H7 (cell line): ENCODE measurements at places on chromosomes 6 and 20. TPM values are rescaled to one million over a fixed set of nuclear protein-coding genes. Genes with fewer than 3 reads are reported as not detected.

GRCh38 chr20:3871550-3872265, 17.5 kb upstream of the PANK2 start:
- no peak for DNase-seq

MMUT gene
- total RNA-seq = 12.5 and 15.0 TPM in 2 replicates

- DNase-seq = no peak
These were observed 4.1 kb upstream of the PREX1 start for GRCh38 chr20:48831718-48832404.

TFAP2D gene
- not detected in 2 replicates for total RNA-seq

HACE1 gene
- total RNA-seq = 12.7 and 20.1 TPM in 2 replicates

DNA sequence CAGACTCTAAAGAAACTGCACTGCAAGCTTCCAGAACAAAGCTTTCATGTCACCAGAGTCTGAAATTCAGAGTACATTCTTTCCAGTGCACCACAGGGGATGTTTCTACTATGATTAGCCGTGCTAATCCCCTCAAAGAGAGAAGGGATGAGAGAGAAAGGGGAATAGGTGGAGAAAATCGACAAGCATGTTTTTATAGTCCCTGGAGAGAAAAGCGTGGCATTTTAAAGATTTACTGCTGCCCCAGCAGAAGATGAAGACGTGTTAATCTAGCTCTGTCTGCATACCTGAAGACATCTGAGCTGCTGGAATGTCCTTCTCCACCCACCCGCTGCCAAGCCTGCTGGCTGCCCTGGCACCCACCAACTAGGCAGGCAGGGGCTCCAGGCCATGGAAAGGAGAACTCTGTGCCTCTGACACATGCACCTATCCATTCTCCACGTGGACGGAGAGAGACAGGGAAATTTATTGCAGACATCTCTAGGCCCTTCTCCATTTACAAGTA, 4.1 kb downstream of the MYLK4 start:
- DNase-seq = no peak

GRCh38 chr6:24431045-24431451, 28.3 kb downstream of the MRS2 start:
- DNase-seq = peak; percentile 69

GRCh38 chr20:61192337-61192950, 59.6 kb upstream of the CDH4 start:
- peak; percentile 62 for DNase-seq

CD40 gene
- total RNA-seq = 8.2 and 8.8 TPM in 2 replicates

ECT2L gene
- 0.03 TPM in 1 of 2 replicates, not detected in the other for total RNA-seq

DNA sequence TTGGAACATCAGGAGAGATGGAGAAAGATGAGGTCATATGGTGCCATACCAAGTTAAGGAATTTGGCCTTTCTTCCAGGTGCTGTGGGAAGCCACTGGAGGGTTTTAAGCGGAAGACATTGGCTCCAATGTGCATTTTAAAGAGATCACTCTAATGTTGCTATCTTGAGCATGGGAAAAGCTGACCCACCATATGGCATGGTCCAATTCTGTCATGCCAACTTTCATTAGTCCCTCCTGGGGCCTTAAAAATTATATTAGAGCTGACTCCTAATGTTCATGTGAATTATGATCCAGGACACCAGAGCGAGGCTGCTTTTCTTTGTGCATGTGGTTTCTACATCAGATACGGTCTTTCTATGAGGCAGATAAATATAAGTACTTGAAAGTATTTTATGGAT, 335.0 kb upstream of the TSHZ2 start:
- DNase-seq = no peak

ITPA gene
- 140 and 147 TPM in 2 replicates for total RNA-seq

DNA sequence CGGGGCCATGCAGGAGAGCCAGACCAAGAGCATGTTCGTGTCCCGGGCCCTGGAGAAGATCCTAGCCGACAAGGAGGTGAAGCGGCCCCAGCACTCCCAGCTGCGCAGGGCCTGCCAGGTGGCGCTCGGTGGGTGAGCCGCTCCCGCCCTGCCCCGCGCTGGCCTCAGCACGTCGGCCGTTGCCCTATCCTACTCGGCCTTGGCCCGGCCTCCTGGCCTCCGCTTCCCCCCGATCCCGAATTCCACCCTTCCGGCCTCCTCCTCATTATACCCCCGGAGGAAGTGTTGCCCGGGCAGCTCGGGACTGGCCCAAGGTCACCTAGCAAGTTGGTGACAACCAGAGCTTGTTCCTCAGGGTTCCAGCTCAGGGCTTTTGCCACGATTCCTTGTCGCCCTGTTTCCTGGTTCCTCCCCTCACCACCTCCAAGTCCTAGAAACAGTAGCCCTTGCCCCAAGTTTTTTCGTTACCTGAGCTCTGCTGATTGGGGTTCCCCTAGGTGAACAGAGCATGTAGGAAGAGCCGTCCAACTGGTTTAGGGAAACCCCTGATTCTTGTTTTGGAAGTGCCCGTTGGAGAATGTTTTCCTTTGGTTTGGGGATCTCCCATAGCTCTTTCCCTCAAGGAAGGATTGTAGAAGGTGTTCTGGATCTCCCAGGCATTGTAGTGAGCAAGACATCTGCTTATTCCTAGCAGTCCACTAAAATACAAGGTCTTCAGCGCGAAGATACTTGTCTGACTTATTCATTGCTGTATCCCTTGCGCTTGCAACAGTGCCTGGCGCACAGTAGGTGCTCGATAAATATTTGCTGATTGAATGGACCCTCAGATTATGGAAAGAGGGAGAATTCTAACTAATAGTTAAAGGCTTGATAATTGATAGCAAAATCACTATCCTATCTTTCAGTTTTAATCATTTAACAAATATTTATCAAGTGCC, 641 bp downstream of the ARFGEF2 start:
- DNase-seq = peak; percentile 88

GRCh38 chr20:51062065-51062464, 39.2 kb upstream of the KCNG1 start:
- DNase-seq = no peak

LY6G5C gene
- 0.70 and 2.0 TPM in 2 replicates for total RNA-seq

DNA sequence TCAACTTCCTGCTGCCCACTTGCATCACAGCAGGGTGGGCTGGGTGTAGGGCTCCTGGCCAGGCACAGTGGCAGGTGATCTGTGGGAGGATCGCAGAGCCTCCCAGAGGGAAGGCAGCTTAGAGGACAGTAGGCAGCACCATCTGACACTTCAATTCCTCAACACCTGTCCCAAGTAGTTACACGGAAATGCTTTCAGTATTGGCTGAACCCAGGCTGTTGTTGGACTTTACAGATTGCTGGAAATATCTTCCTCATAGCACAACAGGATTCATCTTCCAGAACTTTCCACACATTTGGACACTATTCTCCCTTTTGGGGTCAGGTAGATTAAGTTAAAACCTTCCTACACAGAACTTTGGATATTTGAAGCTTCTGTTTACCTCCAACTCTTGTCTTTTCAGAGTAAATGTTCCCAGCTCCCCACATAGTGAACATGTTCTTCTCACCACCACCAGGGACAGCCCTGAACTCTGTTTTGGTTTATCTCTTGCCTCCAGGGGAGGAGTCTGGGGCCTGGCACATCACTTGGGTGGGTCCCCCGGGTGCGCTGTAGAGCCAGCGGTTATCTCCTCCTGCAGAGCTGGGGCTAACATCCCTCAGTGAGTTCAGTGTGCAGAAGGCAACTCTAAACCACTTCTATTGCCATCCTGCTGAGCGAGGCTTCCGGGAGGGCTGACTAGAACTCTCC, 3.5 kb upstream of the SLC22A2 start:
- DNase-seq = peak; percentile 66

FLRT3 gene
- total RNA-seq = 1.7 and 3.2 TPM in 2 replicates

DNA sequence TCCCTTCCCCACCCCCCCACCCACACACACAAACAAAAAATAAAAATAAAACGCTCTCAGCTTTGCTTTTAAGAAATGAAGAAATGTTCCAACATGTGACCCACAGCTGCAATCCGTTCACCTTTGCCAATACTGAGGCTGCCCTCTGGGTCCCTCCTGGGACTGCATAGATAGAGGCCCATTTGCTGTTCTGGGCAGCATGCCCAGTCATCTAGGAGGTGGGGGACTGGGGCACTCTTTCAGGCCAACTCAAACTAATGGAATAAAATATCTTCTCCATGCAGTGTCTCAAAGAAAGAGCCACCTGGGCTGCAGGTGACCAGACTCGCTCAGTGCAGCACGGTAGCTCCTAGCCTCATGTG, 79.9 kb downstream of the SLC22A3 start:
- no peak for DNase-seq

DNA sequence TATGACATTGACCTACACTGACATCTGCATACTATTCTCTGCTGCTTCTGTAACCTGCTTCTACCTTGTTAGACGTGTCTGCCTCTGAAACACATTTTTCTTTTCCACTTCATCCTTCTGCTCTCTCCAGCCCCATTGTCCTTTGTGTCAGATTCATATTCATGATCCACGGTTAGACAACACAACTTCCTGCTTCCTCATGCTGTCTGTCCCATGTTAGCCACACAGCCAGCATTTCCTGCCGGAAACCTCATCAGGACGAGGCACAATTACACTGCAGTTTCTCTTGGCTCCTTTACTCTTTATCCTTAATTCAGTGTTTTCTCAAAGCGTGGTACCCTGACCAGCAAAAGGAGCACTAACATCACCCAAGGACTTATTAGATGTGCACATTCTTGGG, 150.2 kb downstream of the TBC1D7 start:
- DNase-seq = no peak

DNA sequence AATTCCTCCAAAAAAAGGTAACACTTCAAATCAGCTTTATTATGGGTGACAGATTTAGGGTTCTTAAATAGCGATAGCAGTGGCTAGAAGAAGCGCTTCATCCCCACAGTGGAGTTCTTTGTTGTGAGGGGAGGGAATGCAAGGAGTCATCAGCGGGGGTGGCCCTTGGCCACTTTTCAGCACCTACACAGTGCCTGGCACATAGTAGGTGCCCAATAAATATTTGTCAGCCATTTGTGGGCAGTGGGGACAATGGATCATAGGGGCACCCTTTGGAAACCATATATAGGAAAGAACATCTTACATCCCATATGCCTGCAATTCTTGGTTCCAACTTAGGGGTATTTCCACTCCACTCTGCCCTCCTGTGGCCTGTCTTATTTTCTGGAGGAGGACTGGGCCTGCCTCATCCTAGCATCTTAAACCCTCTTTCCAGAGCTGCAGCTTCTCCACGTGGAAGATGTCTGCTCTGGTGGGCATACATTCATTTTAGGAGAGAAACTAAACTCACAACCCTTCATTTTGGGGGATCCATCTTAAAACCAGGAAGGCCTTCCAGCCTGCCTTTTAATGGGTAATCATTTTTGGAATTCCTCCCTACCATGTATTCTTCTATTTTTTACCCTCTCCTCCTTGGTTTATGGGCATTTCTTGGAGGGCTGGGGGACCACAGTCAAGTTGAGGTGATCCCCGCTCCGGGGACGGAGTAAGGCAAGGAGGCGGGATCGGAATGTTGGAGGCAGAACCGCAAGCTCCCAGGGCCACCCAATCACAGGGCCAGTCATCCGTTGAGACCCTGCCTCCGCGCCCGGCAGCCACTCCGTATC, 2.6 kb upstream of the GPSM3 start:
- no peak for DNase-seq

- DNase-seq = no peak
These were observed 4.3 kb downstream of the LZTS3 start for GRCh38 chr20:3168829-3169590.

DNA sequence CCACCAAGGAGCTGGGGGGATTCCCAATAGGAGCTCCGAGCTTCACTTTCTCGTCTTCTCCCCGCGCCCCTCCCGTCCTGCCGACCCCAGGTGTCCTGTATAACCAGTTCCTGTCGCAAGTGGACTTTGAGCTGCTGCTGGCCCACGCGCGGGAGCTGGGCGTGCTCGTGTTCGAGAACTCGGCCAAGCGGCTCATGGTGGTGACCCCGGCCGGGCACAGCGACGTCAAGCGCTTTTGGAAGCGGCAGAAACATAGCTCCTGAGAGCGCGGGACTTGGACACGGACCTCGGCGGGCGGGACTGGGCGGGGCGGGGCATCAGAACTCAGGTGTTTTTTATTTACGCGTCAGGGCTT, 340 bp upstream of the VARS2 start:
- DNase-seq = no peak

ULBP3 gene
- 1.9 and 2.1 TPM in 2 replicates for total RNA-seq

DNA sequence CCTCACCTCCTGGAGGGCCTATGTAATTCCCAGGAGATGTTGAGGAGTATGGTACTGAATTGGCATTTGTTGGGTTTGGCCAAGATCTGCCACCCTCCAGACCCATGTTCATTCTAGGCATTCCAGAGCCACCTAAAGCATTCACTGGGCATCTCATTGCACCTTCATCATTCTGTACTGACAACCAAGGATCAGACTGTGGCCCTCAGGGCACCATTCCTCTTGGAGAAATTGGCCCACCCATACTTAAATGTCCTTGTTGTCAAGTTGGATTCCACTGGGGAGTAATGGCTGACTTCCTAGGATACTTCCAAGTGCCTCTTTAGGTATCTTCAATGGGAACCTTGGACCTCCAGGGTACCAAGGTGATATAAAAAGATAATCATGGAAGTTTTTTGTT, 16.8 kb upstream of the IBTK start:
- no peak for DNase-seq

MOG gene
- 1.4 and 2.0 TPM in 2 replicates for total RNA-seq

EEF1E1 gene
- total RNA-seq = 99.8 and 109 TPM in 2 replicates

DNA sequence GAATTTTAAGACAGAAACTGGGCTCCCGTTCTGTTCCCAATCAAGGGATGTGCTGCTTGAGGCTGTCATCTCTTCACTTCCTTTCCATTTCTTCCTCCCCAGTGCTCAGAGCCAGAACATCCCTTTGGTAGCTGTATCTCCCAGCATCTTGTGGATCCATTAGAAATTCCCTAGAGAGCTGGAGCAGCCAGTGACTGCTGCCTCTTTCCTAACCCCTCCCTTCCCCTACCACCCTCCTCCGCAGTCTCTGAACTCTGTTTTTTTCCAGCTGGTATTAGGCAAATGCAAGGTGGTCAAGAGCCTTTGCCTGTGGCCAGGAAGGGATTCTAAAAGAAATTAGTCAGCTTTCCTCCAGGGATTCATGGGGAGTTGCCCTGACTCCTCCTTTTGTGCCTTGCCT, 208.0 kb downstream of the EYA2 start:
- DNase-seq = no peak

- peak; percentile 91 for DNase-seq
These were observed 10.4 kb downstream of the CD40 start for GRCh38 chr20:46128310-46129151.

DNA sequence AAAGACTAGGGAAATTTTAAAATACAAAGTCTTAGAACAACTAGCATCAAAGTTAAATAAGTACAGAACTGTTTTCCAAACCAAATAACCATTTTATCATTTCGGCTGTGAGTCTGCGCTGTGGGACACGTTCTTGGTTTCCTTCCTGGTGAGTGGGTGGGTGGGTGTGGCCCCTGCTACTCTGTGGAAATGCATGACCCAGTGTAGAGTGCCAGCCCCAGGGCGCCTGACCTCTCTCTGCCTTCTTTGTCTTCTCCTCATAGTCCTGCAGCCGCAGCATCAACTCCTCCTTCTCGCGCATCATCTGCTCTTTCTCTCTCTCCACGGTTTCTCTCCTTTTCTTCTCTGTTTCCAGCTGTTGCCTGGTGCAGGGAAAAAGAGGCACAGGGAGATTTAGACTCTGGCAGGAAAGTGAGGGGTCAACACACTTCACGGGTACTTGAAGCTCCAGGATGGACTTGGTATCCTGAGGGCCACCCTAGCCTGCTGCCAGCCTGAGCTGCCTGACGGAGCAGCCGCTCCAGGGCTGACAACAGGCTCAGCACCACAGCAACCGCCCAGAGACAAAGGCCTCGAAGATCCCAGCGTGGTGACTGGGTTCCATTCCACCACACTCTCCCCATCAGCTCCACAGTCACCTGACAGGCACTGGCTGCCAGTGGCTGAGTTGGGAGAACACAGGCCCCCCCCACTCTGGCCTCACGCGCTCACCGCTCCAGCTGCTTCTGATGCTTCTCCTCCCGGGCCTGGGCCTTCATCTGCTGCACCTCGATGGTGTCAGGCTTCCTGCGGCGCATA, 48.4 kb downstream of the EZR start:
- DNase-seq = no peak

GRCh38 chr20:13546497-13547131, 92.1 kb downstream of the TASP1 start:
- peak; percentile 16 for DNase-seq
